ENCODE measurements at places on chromosomes 13 and 19.
A peak's percentile ranks its signal among the peaks of the same experiment; 100 is the strongest.

- no peak for DNase-seq
Observed at GRCh38 chr13:75369981-75370380, 112.0 kb downstream of the TBC1D4 start.

DNA sequence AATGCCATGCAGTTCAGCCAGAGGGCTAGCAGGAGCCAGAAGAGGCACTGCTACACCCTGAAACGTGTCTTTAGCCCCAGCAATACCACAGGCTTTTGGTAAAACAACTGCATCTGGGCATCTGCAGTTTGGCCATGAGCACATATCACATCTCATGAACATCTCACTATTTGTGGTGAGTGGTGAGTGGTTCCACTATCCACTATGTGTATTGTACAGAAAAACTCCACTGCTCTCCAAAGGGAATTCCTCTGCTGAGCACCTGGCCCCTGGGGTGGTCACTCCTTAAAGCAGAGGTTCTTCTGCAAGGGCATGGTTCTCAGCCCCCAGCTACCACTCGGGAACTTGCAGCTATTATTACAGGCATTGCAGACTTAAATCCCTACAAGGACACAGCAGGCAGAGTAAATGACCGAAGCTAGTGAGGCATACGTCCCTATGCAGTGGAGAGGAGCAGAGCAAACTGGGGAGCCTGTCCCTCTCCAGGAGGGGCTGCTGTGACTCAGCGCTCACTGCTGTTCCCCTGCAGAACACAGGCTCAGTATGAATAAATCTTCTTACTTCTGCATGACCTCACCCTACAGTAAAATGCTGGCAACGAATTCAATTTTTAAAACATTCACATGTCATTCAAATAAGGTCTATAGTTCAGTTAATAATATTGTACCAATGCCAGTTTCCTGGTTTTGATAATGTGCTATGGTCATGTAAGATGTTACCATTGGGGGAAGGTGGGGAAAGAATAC is 332.4 kb upstream of the ZNF507 start:
- DNase-seq, result no peak

- no peak for DNase-seq
Observed at GRCh38 chr19:35796645-35797542, 15.8 kb downstream of the PRODH2 start.

GRCh38 chr13:40973409-40973808 is 45.7 kb downstream of the ELF1 start:
- DNase-seq, result no peak

DNA sequence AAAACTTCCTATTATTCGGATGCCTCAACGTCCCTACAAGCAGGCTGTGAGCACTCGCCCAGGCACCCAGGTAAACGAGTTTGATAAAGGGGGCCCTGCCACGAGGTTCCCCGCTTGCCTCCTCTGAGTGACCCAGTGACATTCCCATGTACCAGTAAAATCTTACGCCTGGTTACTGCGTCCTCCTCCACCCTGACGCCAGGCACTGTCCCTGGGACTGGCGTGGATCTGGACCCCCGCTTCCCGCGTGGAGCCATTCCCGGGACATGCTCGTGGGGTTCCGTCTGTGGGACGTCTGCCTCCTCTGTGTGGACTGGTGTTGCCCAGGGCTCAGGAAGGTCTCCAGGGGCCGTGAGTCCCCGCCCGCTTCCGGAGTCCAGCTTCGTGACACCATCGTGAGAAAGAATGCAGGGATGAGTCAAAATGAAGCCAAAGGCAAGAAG is 407 bp upstream of the ZNF550 start:
- no peak for DNase-seq

DNA sequence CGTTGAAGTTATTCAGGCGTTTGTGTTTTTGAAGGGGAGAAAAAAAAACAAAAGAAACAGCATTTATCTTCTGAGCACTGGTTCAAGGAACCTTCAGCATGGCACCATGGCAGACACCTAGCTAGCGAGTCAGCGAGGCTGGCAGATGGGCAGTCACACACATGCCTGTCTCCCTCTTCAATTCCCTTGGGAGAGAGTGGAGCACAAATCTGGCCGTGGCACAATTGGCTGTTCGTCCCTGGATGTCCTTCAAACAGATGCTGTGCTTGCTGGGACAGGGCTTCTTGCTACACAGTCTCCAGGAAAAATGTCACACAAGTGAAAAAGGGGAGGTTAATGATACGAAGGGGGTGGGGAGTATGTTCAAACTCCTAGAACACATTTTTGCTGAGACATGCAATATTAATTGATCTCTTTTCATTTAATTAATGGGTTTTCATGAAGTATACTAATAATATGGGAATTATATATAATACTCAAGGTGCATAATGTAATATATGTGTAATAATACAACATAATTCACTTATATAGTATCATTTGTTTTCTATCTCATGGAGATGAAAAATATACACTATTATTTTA is 1674.5 kb upstream of the SLC10A2 start:
- no peak for DNase-seq

GRCh38 chr13:20124303-20124702 is 36.5 kb downstream of the GJA3 start:
- DNase-seq, result no peak

GRCh38 chr19:4707322-4707721 is 16.3 kb downstream of the DPP9 start:
- no peak for DNase-seq

DNA sequence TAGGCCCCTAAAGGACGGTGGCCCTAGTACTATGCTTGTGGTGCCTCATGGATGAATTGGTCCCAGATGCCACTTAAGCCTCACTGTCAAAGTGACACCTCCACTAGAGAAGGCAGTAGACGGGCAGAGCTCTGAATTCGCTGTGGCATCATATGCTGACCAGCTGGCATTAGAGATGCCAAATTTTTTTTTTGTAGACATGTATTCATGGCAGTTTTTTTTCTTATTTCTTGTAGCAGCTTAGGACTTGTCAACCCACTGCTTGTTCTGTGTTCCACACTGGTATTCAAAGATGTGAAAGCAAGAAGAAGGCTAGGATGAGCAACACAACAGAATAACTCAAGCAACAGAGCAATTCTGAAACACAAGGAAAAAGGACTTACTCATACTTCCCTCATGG is 212.5 kb downstream of the DLEU7 start:
- DNase-seq, result no peak

- DNase-seq, result no peak
Observed at GRCh38 chr13:28609926-28610325, 49.0 kb upstream of the POMP start.

GRCh38 chr19:42433503-42434260 is 6.5 kb upstream of the LIPE start:
- peak; percentile 79 for DNase-seq

DNA sequence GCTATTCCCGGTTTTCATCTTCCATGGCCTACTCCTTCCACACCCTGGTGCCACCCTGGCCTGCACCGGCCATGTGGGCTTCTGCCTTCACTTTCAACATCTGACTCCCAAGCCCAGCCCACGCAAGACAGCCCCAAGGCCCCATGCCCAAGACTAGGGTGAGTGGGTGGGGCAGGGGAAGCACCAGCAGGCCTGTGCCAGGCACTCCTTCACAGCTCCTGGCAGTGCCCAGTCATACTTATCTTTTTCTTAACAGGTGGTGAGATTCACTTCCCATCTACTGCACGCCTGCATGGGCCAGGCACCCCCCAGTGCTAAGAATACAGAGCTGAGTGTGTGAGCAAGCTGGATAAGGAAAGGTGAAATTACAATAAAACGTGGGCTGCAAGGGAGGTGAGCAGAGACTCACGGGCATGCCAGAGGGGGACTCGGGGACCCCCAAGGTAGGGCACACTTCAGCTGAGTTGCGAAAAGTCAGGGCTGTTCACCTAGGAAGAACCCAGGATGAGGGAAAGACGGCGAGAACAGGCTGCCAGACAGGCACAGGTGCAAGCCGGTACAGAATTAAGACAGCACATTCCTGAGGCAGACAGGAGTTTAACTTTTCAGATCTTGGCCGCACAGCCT is 55.7 kb downstream of the COL4A1 start:
- DNase-seq, result no peak

DNA sequence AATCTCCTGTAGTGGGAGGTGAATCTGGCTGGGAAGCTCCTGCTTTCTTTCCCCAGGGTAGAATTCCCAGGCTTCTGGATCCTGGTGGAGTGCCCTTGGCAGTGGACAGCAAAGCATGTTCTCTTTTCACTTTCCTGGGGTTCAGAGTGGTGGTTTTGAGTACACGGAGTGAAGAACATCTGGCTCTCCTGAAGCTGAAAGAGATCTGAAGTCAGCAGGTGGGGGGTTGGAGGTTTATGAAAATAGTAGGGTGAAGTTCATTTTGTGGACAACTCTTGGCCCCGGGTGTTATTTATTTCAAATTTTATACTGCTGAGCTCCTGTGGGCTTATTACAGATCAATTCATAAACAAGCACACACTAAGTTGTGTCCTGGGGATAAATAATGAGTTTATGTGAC is 497.3 kb downstream of the KLF5 start:
- no peak for DNase-seq

GRCh38 chr13:112840472-112841302 is 128.3 kb upstream of the MCF2L start:
- DNase-seq, result no peak

GRCh38 chr13:23848646-23849141 is 40.5 kb downstream of the MIPEP start:
- DNase-seq, result no peak

Data from RPMI8226 (cell line).